ENCODE measurements at places on chromosomes 1 and 21.

DNA sequence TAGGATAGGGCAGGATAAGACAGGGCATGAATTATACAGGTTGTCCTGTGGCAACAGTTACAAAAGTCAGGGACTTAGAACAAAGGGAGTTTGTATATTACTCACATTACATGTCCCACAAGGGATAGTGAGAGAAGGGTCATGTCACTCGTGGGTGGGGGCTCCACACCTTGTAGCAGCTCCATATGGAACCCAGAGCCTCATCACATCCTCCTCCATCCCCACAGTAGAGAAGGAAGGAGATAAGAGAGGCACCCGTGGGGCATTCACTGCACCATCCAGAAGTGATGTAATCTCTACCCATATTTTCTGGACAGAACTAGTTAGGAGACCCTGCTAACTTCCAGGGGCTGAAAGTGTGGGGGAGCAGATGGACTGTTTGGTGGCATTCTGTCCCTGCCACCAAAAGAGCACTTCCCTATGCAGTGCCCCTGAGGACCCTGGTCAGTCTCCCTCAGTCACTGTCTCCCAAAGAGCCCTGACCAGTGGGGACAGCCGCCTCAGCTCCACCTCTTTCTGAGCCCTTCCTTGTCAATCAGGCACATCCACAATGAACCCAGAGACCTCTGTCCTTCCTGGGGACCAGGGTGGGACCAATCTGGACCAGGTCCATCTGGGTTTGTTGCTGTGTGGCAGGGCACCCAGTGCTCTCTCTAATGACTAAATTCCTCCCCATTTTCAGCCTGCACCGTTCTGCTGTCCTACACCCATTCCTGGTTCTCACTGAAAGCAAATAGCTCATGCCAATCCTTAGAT, 154.8 kb upstream of the ETV3 start:
- no peak for DNase-seq

- peak; percentile 35 for DNase-seq
These were observed 36.6 kb upstream of the HMGN1 start for GRCh38 chr21:39385299-39386145.

DNA sequence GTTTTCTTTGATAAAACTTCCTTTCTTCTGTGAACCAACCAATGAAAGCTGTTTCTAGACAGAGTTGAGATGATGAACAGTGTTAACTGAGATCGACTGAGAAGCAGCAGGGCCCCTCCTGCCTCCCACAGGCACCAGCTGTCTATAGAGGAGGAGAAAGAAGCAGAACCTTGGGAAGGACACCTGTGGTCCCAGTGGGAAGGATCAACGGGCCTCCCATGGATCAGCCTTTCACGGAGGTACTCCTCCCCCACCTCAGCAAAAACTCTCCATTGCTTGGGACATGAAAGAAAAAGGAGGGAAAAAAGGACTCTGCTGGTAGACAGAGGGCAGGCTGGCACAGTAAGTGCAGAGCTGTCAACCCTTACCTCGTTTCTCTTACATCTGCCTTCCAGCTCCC, 40.5 kb downstream of the PLPPR5 start:
- DNase-seq = no peak

GRCh38 chr1:151984313-151984956, 9.2 kb downstream of the S100A10 start:
- DNase-seq = no peak

GRCh38 chr21:42692688-42693087, 39.3 kb downstream of the PDE9A start:
- DNase-seq = no peak

- no peak for DNase-seq
These were observed 980 bp upstream of the METTL18 start for GRCh38 chr1:169795687-169796086.

GRCh38 chr1:68969441-68969840, 472.6 kb upstream of the DEPDC1 start:
- DNase-seq = no peak

DNA sequence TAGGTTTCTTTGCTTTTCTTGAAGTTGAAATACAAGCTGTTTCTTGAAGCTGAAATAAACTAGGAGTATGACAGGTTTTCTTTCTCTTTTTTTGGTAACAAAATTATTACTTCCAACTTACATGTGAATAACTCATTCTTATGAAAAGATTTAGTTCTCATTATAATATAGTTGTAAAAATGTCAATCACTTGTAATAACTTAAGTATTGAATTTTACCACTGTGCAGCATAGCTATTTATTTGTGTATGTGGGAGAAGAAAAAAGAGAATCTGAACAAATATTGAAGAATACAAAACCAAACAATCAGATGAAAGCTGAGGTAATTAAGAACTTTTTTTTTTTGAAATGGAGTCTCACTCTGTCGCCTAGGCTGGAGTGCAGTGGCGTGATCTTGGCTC, 11.1 kb downstream of the CLIC4 start:
- no peak for DNase-seq

DNA sequence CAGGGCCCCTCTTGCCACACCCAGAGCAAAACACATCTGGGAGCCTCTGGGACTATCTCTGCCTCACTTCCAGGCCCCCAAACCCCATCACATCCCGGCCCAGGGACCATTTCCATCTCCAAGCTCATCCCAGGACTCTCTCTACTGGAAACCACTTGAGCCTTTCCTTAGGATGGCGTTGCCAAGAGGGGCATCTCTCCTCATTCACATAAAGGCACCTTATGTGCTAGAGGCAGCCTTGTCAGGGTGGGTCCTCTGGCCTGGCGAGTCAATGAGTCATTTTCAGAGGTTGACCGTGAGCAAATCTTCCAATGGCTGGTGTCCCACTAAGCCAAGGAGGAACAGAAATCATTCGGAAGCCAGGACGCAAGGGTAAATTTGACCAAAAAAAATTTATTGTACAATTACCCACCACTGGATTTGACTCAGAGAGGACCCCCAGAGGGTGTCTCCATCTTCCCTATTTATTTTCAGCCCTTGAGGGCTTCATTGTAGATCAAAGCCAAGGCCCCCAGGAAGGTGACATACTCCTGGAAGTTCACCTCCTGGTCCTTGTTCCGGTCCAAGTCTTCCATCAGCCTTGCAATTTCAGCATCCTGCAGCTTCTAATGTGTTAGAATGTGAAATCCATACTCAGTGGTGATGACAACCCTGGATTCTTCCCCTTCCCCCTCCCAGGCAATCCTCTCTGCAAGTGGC, 1.4 kb downstream of the S100A6 start:
- no peak for DNase-seq

DNA sequence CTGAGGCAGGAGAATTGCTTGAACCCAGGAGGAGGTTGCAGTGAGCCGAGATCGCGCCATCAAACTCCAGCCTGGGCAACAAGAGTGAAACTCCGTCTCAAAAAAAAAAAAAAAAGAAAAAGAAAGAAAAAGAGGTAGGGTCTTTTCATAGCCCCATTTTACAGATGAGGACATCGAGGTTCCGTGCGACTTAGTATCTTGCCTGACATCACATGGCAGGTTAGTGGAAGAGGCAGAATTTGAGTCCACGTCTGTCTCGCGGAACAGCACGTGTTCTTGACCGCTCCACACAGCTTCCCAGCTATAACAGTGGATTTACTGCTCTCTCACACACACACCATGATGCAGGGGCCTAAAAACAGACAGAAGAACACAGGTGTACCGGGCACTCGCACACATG, 1.1 kb downstream of the CTRC start:
- no peak for DNase-seq

DNA sequence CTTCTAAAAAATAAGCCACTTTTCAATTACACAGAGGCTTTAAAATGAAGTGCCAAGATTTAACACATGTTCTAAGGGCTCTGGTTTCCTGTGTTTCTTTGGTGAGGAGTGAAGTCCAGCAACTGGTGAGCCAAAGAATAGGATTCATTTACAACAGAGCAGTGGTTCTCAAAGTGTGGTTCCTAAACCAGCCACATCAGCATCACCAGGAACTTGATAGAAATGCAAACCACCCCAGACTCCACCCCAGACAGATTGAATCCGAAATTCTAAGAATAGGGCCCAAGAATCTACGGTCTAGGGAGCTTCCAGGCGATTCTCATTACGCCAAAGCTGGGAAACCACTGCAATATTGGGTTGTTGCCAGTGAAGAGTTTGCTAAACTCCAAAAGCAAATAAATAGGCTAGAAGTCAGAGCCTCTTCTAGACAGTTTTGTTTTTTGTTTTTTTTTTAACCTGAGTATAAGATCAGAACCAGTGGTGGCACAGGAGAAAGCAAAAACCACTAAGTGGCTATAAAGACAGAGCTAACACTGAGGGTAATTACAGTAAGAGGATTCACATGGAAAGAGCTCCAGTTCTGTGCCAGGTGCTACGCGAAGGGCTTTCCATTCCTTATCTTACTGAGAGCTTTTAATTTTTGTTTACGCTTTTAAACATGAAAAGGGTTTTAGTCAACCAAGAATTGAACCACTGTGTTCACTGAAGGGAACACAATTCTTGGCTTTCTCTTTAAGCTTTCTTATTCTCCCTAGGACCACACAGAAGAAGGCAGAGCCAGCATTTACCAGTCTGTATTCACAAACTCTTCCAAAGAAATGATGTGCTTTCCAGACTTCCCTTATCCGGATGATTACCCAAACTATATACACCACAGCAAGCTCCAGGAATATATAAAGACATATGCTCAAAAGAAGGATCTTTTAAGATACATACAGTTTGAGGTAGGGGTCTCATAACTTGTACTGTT, 42.4 kb upstream of the FMO2 start:
- DNase-seq = no peak

DNA sequence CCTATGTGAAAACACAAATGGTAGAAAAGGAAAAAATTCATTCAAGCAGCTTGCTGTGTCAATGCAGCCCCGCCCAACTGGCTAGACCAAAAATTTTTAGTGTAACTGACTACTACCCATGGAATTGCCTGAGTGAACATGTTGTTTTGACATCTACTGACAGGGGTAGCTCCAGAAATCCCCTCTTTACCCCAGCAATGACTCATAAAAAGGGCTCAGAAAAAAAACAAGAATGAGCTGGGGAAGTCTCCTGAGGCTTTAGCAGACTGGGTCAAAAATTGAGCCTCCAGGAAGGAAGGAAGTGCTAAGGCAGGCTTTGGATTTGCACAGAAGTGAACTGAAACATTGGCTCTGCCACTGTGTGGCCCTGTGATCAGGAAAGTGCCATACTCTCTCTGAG, 24.4 kb upstream of the FGGY start:
- no peak for DNase-seq

DNA sequence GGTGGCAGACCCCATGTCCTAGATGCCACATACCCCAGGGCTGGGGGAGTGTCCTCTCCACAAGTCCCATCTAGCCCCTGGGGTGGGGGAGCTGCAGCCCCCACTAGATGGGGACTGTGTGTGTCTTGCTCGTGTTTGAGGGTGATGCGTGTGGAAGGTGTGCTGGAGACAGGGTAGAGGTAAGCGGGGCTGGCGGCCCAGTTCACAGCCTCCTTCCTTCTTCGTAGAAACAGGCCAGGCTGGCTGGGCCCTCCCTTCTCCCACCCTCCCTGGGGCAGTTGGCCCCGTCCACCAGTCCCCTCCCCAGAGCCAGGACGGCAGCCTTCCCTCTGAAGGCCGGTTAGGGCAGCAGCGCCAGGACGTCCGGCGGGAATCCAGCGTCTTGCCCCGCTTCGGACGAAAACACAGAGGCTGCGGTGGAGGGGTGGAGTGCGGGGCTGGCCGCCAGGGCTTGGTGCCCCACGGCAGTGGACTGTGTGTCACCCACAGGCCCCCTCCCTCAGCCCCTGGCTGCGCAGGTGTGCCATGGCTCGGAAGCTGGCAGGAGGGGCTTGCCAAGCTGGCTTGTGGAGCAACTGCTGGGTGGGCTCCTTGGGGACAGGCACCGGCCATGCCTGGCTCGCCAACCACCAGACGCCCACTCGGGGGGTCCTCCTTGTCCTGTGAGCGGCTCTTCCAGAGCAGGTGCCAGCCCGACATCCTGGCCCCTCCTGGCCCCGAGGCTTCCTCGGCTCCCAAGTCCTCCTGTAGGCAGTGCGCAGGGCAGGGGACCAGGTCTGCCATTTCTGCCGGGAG, 3.6 kb downstream of the PRDM16 start:
- DNase-seq = no peak

DNA sequence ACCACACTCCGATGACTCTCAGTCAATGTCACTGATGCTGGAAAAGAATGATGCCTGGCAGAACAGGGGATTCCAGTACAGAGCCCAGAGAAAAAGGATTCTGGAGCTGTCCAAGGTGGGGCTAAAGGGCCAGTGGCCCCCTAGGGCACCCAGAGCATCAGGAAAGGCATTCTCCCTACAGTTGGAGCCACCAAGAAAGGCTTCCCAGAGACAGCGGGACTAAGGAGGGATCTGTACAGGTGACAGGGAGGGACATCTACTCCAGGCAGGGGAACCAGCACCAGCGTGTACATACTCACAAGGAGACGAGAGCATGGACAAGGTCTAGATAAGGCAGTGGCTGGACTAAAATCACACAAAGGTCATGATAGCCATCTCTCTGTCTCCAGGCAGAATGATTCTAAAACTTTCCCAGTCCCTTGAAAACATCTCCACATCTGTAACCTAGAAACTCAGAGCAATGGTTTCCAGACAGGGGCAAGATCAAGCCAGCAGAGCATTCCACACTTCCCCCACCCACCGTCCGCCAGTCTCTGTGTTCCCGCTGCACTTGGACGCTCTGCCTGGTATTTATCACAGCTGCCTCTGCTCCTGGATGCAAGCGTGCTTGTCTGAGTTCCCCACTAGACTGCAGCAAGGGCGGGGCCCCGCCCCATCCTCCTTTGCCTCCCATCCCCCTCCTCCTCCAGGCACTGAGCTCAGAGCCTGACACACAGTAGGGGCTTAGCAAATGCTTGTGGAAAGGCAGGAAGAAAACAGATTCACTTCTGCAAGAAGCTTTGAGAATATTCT, 111.6 kb upstream of the ZC3H12A start:
- no peak for DNase-seq

GRCh38 chr21:45366931-45367401, 38.0 kb upstream of the COL18A1 start:
- peak; percentile 69 for DNase-seq

DNA sequence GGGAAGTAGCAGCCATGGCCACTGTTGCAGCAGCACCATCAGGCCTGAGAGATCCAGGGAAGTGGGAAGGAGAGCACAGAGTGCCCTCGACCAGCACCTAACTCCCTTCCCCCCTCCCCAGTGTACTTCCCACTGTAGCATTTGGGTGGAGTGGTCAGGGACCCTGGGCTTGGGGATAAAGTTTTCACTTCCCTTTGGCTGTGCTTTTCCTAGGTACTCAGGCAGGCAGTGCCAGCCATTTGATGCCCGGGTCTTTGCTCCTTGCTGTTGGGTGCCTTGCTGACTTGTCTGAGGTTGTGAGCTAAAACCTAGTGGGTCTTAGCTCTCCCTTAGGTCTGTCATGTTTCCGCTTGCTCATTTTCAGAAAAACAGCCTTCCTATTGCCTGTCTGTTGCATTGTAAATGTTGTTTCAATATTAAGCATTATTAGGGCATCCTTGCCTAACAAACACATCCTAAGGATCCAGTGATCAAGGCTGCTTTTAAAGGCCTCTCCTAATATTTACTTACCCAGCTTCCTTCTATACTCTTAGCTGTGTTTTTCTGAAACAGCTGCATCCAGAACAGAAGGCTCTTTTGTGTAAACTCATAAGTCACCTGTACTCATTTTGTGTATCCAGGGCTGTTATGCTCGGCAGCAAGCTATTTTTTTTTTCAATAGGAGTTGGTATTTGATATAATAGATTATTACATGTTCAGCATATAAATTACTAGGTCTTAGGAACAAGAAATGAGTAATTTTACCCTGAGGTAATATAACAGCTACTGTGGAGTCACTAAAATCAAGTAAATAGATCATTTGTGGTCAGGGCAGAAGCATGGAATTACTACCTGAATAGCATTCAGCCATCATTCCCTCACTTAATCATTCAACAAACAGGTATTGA, 418.6 kb upstream of the PROX1 start:
- DNase-seq = no peak

- no peak for DNase-seq
These were observed 20.5 kb upstream of the PRDM15 start for GRCh38 chr21:41899426-41900202.
